ENCODE measurements at places on chromosomes 16 and 17.

GRCh38 chr17:32896647-32897258, 19.8 kb upstream of the MYO1D start:
- DNase-seq = no peak

- no peak for DNase-seq
These were observed 9.4 kb downstream of the BAHCC1 start for GRCh38 chr17:81404558-81405165.

DNA sequence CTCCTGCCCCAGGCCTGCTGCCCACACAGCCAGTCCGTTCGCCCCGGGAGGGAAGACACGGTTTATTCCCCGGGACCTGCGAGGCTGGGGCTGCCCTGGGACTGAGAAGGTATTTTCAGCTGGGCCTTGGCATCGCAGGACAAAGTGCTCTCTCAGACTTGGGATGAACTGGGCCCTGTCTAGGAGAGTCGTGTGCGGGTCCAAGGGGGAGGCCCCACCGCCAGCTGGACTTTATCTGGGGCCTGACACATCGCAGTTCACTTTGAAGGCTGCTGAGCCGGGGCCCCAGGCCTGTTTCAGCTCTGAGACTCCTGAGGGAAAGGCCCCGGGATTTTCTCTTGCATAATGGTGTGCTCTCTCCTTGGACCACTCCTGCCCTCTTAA, 6.8 kb downstream of the CRISPLD2 start:
- no peak for DNase-seq

DNA sequence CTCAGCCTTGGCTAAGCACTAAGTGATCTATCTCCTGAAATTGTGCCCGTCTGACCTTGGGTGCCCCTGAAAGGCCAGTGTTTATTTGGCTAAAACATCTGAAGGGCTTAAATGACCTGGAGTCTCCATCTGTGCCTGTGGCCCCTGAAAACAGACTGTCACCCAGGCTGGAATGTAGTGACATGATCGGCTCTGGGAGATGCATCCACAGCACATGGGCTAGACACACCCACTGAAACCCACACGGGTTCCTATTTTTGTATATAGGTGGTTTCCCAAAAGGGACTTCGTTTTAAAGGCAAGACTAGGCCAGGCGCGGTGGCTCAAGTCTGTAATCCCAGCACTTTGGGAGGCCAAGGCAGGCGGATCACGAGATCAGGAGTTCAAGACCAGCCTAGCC, 13.5 kb downstream of the CEP295NL start:
- no peak for DNase-seq

DNA sequence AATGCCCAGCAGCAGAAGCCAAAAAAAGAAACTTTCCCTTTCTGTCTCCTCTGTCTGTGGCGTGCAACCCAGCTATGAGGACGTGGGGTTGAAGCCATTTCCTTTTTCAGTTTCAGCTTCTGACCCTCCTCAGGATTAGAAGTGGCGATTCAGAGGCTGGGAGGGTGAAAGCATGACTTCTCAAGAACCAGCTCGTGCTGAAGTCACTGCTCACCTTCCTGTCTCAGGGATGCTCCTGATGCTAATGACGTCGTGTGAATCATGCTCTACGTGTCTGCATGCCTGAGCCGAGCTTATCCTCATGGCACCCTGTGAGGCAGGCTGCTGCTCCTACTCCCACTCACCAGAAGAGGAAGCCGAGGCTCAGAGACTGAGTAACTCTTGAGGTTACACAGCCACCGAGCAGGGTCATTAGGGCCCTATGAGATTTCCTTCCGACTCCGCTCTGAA, 5.7 kb upstream of the LPO start:
- DNase-seq = no peak

- DNase-seq = no peak
These were observed 33.4 kb downstream of the ITGB3 start for GRCh38 chr17:47287068-47287467.

GRCh38 chr17:15462976-15463772, 4.2 kb downstream of the CDRT4 start:
- DNase-seq = no peak
